ENCODE measurements at places on chromosomes 16 and 17. TPM values are rescaled to one million over a fixed set of nuclear protein-coding genes. Genes with fewer than 3 reads are reported as not detected.
A peak's percentile ranks its signal among the peaks of the same experiment; 100 is the strongest.

TAT gene
- total RNA-seq, result not detected

GRCh38 chr17:45031231-45032173, 19.9 kb downstream of the DCAKD start:
- peaks cover 36% of the 10 kb centered on the region for H3K36me3 ChIP-seq
- no peaks in the 10 kb centered on the region for H3K4me1 ChIP-seq
- no peaks in the 10 kb centered on the region for H3K27me3 ChIP-seq
- no peak overlapping the region for H3K4me3 ChIP-seq
- H3K27ac ChIP-seq, result no peak overlapping the region
- no peak for DNase-seq

SLC16A11 gene
- 0.49 TPM for total RNA-seq

- no peaks in the 10 kb centered on the region for H3K36me3 ChIP-seq
- no peak overlapping the region for H3K27ac ChIP-seq
- H3K27me3 ChIP-seq, result no peaks in the 10 kb centered on the region
These were observed 47.0 kb downstream of the COTL1 start for GRCh38 chr16:84570739-84571403.

GRCh38 chr16:73280388-73280787, 232.5 kb upstream of the ZFHX3 start:
- H3K27me3 ChIP-seq, result peaks cover 4% of the 10 kb centered on the region
- DNase-seq, result no peak
- no peaks in the 10 kb centered on the region for H3K36me3 ChIP-seq
- H3K4me1 ChIP-seq, result no peaks in the 10 kb centered on the region

GRCh38 chr16:1987198-1987597, 2.6 kb upstream of the SYNGR3 start:
- H3K27ac ChIP-seq, result no peak overlapping the region
- H3K36me3 ChIP-seq, result peaks cover 12% of the 10 kb centered on the region
- no peak overlapping the region for H3K4me3 ChIP-seq
- DNase-seq, result no peak
- H3K4me1 ChIP-seq, result peaks cover 45% of the 10 kb centered on the region

DNA sequence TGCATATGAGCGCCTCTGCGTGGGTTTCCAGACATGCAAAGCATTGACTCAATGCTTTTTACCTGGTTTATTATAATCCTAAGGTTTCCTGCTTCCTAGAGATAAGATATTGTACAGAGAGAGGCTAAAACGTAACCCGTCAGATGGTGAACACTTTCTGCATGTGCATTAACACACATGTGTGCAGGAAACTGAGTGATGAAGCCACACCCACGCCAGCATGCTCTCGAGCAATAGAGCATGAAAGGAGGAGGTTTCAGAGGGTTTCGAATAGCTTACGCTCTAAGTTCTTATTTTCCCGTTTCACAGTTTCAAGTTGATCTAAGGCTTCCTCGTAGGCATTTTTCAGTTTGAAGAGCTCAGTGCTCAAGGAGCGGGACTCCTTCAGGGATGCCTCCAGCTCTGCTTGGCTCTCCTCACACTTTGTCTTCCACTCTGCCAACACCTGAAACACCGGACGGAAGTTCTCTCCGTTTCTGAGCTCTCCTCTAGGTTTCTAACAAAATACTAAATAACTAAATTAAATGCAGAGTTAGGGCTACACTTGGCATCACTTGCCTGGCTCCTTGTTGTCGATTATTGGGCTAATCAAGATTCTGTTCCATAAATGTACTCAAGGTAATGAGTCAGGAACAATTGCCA, 23.2 kb downstream of the MYH3 start:
- H3K4me3 ChIP-seq, result no peak overlapping the region
- H3K36me3 ChIP-seq, result peaks cover 28% of the 10 kb centered on the region
- H3K27ac ChIP-seq, result no peak overlapping the region
- no peaks in the 10 kb centered on the region for H3K4me1 ChIP-seq

DNA sequence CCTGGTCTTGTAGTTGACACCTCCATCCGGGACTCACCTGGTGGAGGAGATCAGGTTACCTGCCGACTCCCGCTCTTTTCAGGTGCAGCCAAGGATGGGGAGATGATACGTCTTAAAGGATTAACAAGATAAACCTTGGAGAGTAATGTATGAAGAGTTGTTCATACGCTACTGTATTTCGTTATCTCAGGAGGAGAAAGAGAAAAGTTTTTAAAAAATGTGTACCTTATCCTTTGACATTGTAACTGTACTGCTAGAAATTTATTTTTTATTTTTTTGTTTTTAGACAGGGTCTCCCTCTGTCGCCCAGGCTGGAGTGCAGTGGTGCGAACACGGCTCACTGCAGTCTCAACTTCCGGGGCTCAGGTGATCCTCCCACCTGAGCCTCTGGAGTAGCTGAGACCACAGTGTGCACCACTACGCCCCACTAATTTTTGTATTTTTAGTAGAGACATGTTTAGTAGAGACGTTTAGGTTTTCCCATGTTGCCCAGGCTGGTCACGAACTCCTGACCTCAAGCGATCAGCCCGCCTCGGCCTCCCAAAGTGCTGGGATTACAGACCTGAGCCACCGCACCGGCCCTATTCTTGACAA, 764 bp upstream of the SMURF2 start:
- H3K27me3 ChIP-seq, result no peaks in the 10 kb centered on the region
- peak overlapping the region; percentile 96 for H3K27ac ChIP-seq
- peak overlapping the region; percentile 76 for H3K4me3 ChIP-seq
- no peaks in the 10 kb centered on the region for H3K36me3 ChIP-seq

NEUROD2 gene
- not detected for total RNA-seq

DNA sequence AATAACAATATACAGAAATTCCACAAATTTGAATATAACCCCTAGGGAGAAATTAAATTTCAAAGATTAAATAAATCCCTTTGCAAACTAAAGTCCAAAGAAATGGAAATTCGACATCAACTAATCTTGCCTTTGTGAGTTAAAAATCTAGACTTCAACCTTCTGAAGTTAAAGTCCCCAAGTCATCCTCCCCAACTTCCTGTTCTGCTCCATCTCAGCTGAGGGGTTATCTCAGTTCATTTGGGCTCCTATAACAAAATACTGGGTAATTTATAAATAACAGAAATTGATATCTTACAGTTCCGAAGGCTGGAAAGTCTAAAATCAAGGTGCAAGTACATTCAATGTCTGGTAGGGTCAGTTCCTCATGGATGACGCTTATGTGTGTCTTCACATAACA, 22.8 kb upstream of the KDM6B start:
- no peaks in the 10 kb centered on the region for H3K36me3 ChIP-seq
- no peaks in the 10 kb centered on the region for H3K4me1 ChIP-seq
- no peak for DNase-seq
- H3K27ac ChIP-seq, result no peak overlapping the region

- H3K4me3 ChIP-seq, result peak overlapping the region; percentile 37
- peak; percentile 81 for DNase-seq
- no peaks in the 10 kb centered on the region for H3K36me3 ChIP-seq
- H3K4me1 ChIP-seq, result no peaks in the 10 kb centered on the region
- peak overlapping the region; percentile 60 for H3K27ac ChIP-seq
These were observed 50.9 kb downstream of the CDH11 start for GRCh38 chr16:65070831-65071432.

TSPAN10 gene
- total RNA-seq, result 0.23 TPM

Measured in heart right ventricle (tissue), 16 donors.